ENCODE measurements at places on chromosomes 1 and 21. TPM values are rescaled to one million over a fixed set of nuclear protein-coding genes. Genes with fewer than 3 reads are reported as not detected.

Gene DYNLT4
- not detected for total RNA-seq

Gene CNKSR1
- 11.3 TPM for total RNA-seq

Gene NR0B2
- not detected for total RNA-seq

- DNase-seq: peak; percentile 97
Measured at GRCh38 chr1:215710036-215710898, 143.2 kb downstream of the KCTD3 start.

Gene OR2G6
- total RNA-seq: not detected

Data from GM23338 (cell line).